ENCODE measurements at places on chromosomes 11 and 22.

- no peak for DNase-seq
These were observed 36.1 kb upstream of the OR10G7 start for GRCh38 chr11:124077266-124077665.

DNA sequence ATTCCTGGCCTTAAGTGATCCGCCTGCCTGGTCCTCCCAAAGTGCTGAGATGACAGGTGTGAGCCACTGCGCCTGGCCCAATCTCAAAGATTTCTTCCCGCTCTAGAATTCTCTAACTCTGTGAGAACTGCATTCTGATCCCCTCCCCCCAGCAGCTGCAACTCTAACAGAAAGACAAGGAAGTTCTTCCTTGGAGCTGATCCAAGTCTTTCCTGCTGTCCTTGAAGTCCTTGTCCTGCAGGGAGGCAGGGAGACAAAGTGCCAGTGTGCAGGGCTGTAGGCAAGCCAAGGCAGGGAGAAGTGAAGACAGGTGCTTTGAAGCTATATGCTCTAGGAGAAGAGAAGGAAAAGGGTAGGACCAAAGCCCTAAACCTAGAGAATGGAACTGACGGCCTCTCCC lies 9.5 kb upstream of the GGA1 start:
- no peak for DNase-seq

DNA sequence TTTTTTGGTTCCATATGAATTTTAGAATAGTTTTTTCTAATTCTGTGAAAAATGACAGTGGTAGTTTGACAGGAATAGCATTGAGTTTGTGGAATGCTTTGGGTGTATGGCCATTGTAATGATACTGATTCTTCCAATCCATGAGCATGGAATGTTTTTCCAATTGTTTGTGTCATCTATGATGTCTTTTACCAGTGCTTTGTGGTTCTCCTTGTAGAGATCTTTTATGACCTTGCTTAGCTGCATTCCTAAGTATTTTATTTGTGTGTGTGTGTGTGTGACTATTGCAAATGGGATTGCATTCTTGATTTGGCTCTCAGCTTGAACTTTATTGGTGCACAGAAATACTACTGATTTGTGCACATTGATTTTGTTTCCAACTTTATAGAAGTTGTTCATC lies 3.0 kb upstream of the CSF2RB start:
- DNase-seq: no peak

GRCh38 chr22:40030026-40030757 lies 35.4 kb downstream of the FAM83F start:
- DNase-seq: no peak
